ENCODE measurements at places on chromosomes 2 and 18.

DNA sequence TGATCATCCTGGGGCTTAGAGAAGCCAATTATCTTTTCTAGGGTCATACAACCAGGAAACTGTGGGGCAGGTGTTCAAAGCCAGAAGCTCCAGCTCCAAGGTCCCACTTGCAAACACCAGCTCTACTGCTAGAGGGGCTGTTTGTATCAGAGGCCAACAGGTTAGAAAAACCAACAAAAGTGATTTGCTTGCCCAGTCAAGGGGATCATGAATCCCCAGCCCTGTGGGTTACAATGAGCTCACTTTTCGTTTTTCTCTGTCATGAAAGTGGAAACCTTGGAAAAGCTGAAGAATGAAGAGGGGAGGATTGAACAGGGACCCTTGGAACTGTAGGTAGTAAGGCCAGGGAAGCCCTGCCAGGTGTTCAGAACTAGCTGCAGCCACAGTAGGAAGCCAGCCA lies 119.2 kb downstream of the SPP2 start:
- no peak for DNase-seq

DNA sequence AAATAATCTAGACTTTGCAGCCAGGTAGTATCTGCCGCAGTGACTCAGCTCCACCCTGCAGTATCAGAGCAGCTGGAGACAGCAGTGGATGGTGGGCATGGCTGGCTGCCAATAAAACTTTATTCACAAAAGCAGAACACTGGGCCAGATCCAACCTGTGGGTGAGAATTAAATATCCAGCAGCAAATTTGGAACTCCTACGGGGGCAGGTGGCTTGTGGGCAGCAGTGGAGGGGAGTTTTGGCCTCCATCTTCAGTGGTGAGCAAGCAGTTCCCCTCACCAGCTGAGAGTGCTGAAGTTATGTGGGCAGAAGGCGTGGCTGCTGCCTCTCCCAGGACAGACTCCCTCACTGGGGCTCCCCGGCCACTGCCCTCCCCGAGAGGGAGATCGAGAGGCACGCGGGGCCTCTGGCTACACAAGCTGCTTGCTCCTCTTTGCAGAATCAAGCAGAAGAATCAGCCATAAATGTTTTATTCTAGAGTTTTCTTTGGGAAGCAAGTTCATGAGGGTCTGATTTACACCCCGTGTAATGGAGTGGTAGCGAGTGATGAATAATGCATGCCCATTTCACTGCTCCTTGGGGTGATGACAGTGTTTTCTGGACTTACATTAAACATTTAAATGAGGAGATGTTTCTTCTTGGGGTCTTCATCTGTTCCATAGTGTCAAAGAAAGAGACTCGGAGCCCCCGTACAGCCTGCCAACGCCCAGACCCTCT lies 204.3 kb downstream of the SEPTIN10 start:
- no peak for DNase-seq

GRCh38 chr2:158797963-158798700 lies 3.0 kb downstream of the DAPL1 start:
- DNase-seq = no peak

DNA sequence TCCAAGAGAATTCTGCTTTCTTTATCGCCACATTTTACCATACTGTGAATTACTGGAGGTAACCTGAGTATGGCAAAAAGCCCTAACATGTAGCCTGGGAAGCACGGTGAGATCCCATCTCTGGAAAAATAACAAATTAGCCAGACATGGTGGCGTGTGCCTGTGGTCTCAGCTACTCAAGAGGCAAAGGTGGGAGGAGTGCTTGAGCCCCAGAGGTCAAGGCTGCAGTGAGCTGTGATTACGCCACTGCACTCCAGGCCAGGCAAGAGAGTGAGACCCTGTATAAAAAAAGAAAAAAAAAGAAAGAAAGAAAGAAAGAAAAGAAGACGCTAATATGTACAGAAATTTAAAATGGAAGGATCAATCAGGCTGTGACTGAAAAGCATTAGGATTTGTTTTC lies 57.7 kb upstream of the SESTD1 start:
- no peak for DNase-seq

- no peak for DNase-seq
Measured at GRCh38 chr2:155298001-155298400, 599.5 kb downstream of the KCNJ3 start.

DNA sequence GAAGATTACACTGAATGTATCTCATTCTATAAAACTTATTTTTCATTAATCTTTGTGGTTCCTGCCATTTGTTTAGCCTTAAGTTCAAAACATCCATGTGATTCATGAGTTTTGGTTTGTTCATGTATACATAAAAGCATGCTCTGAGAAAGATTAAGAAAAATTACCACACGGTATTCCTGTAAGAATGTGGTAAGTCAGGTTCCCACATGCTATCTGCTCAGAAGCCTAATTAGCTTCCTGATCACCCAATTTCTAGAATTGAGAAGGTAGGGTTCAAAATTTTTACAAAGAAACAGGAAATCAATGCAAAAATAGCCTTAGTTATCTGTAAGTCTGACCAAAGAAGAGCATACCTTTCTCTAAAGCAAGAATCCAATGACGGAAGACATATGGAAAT lies 241.6 kb upstream of the VRK2 start:
- no peak for DNase-seq

- no peak for DNase-seq
Measured at GRCh38 chr2:83022631-83023210, 1436.4 kb downstream of the SUCLG1 start.

DNA sequence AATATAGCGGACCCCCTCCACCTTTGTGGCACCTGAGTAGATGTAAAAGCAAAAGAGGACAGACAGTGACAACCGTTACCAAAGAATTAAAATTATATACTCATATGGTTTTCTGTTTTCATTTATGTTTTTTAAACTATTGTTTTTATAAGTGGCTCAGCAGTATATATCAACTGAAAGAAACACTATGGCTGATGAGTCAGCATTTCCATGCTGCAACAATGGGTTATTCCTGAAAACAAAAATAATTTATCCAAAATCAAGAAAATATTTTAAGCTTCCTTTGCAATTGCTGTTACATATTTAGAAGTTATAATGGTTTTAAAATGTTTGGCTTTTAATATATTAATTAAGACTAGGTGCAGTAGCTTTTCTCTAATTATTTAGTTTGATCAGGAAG lies 17.7 kb downstream of the MRPS9 start:
- no peak for DNase-seq

GRCh38 chr2:65969161-65969560 lies 465.8 kb upstream of the MEIS1 start:
- DNase-seq = no peak

All from inflammatory macrophage treated with lipopolysaccharide for 4 hours (primary cell).